Body of pancreas (tissue), 4 donors: ENCODE measurements at places on chromosomes 3 and 15.
A peak's percentile ranks its signal among the peaks of the same experiment; 100 is the strongest.

- DNase-seq, result no peak
Observed at GRCh38 chr3:193772422-193772763, 179.4 kb downstream of the OPA1 start.

DNA sequence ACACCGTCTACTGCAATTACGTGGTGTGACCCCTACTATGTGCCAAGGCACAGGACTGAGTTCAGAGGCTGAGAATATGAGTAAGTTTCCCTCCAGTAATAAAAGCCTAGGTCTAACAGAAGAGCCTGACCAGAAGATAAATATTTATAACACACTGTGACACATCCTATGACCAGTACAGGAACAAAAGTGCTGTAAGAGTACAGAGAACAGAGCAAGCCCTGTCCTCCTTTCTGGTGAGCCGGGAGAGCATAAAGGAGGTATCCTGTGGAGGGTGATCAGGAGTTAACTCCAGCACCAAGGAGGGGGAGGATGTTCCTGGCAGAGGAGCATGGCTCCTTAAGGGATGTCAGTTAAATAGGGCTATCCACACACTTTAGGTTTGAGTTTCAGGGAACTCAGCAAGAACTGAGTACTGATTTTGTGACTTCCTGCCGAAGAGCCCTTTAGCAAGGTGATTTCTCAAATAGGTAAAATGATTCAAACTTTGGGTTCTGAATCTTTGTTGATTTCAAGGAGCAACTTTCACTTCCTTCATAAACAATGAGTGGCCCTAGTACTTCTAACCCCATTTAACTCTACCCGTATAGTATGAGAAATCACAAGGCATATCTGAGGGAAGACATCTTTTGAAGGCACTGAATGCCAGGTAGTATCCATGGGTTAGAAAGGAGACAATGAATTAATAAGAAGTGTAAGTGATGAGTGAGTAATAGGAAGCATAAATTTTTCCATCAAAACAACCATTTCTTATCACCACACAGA is 198.0 kb downstream of the THRB start:
- no peak for DNase-seq

DNA sequence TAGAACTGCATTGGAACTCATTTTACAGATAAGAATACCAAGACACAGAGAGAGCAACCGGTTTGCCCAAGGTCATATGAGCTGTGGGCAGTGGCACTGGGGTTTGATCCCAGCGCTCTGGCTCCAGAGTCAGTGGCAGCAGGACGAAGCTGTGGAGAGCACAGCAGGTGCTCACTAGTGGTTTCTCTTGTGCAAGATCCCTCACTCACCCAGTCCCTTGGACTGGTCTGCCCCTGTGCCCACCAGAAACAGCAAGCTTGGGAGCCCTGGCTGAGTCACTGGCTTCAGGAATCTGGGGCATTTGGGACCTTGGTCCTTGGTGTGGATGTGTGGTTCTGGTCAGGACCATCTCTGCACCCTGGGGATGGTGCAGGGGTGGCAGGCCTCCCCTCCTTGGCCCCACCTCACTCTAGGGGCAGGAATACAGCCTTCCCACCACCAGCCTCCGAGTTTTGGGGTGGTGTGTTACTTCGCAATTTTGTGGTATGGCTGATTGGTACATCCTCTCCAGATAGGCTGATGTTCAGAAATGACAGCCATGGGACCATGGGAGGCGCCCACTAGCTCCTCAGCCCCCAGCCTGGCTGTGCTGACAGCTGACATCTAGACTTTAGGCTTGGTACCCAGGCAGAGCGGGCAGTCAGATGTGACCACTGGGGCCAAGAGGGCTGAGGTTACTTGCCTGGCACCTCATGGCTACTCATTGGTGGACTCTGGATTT is 104.6 kb downstream of the LSM3 start:
- no peak for DNase-seq

GRCh38 chr3:24047513-24047912 is 102.4 kb downstream of the NR1D2 start:
- no peak for DNase-seq

DNA sequence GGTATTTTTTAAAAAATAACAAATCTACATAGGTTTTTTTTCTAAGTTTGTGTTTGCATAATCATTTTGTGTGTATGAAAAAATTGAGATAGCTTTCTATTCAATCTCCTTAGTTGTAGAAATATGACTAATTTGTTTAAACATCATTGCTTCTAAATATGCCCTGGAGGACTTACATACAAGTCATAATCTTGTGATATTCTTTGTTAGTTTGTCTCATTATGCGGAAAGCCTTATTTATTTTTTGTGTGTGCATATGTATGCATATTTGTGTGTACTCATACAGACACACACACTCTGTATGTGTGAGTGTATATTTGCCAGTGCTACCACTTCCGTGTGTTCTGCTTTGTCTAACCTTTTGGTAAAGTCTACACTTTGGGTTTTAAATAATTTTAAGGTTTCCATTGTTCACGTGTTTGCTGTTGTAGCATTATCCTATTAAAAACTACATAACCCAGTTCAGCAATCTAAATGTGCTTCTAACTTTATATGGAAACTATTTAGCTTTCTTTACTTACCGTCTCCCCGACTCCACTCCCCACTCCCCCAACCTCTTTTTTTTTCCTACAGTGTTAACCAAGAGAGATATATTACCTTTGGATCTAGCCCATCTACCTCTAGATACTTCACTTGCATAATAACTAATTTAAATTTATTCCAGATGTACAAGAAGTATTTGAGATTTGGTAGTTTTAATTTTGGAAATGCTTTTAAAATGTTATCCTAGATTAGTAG is 111.7 kb downstream of the FNDC3B start:
- DNase-seq, result no peak

- DNase-seq, result no peak
Observed at GRCh38 chr3:48431224-48432029, 1.5 kb upstream of the PLXNB1 start.

DNA sequence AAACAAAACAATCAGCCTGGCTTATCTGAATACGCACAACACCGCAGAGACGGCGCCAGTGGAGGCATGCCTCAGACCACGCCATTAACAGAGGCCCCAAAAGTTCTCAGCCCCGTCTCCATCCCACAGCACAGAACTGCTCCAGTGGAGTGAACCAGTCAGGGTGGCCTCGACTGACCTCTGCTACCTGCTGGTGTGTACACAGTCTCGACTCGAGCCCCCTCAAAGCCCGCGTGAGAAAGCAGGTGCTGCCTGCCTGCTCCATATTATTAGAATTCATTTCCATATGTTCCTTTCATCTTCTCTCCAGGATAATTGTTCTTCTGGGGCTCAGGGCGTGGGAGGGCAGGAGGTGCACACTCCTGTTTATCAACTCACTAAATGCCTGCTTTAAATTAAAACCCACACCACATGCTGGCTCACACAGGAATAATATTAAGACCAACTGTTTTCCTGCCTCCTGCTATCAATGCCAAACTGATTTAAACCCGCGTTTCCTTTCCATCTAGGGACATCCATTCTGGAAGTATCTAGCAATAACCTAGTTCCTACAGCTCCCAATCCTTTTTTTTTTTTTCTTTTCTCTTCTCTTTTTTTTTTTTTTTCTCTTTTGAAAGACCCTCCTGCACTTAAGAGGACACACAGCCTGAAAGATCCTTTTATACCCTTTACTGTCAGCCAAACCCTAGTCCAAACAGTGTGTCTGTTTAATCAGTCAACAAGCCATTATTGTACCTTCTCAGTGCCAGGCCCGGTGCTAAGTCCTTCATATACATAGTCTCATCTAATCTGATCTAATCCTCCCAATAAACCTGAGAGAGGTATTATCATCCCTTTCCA is 101.2 kb downstream of the TLE3 start:
- DNase-seq, result no peak

DNA sequence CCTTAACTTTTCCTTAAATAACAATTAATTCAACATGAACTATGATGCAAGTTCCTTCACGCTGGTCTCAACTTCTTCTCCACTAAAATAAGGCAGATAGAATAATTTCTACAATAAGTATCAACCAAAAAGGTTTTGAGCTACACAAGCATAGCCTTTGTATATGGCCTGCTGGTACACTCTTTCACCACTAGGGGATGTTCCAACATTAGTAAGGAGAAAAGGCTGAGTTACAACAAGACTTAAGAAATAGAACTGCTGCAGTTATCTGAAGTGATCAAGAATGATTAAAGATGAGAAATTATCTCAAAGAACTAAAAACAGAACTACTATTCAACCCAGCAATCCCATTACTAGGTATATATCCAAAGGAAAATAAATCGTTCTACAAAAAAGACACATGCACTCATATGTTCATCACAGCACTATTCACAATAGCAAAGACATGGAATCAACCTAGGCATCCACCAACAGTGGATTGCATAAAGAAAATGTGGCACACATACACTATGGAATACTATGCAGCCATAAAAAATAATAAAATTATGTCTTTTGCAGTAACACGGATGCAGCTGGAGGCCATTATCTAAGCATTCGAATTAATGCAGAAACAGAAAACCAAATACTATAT is 14.4 kb downstream of the ATP13A3 start:
- peak; percentile 51 for DNase-seq
